ENCODE measurements at places on chromosomes 3 and 15.

DNA sequence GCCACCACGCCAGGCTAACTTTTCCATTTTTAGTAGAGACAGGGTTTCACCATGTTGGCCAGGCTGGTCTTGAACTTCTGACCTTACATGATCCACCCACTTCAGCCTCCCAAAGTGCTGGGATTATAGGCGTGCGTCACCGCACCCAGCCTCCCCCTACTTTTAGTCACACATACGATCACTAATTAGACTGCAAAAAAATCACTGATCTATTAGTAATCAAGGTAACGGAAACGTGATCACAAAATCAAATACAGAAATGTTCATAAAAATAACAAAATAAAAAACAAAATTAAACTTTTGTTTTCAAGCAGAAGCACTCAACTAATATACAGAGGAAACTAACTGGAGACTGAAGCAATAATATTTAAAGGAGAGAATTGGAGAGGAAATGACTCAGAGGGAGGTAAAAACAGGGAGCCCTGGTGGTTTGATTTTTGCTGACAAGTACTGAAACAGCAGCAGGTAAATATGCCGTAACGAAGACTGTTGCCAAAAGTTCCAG lies 4.6 kb downstream of the WDR53 start:
- no peak for DNase-seq

DNA sequence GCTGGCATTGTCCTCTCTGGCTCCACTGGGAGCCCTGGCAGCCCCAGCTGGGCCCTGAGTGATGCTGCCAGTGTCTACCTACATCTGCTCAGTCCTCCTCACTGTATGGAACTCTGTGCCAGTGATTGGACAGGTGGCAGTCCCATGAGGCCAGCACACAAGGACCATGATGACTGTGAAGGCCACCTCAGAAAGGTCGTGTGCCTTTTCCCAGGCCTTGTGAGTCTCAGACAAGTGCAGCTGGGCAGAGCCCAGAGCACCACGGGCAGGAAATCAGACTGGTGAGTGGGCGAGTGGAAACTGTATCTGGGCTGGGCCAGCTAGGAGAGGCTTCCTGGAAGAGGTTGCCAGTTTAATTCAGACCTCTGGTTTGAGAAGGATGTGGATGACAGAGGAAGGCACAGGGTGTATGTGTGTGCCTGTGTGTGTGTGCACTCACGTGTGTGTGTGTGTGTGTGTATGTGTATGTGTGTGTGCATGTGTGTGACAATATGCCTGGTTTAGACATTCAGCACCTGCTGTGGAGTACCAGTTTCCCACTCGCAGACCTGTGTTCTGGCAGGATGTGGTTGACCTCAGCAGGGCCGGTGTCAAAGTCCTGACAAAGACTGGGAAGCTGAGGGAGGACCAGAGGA lies 7.0 kb downstream of the MAPKAPK3 start:
- DNase-seq = no peak

GRCh38 chr3:33831053-33831452 lies 32.6 kb downstream of the PDCD6IP start:
- DNase-seq = no peak

DNA sequence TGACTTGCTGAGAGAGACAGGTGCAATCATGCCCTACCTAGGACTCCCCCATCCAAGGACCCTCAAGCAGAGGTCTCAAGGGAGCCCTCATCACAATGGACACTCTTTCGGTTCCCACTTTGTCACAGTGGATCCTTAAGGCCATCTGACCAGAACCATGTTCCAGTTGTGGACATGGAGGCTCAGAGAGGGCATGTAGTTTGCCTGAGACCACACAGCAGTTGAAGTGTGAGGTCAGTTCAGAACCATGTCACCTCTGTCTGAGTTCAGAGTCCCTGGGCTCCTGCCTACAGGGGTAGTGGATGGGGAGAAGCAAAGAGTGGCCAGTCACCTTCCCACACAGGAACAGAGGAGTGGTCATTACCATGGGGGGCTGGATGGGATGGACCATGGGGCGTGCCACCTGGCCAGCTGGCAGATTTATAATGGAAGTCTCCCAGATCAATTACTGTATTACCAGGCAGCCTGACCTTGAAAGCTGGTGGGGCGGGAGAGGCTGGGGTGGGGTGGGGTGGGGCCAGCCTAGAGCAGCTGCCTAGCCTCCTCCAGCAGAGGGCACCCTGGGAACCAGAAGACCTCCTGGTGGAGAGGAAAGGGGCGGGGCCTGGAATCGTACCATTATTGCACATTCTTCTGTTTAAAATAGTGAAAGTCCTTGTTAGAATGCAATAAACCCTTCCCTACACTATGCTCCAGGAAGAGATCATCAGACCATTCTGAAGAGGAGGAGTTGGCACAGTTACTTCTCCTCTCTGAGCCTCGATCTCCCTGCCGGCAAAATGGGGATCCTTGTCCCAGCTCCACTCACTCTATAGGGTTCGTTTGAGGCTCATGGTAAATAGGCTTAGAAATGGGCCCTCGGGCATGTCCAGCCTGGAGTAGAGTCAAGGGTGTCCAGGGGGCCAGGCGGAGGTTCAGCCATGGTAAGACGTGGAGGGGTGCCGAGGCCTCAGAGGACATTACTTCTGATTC lies 26.9 kb upstream of the LINGO1 start:
- DNase-seq = no peak

- DNase-seq = no peak
Observed at GRCh38 chr3:43062564-43063040, 43.3 kb downstream of the POMGNT2 start.

- no peak for DNase-seq
Observed at GRCh38 chr3:117910820-117911521, 1123.7 kb downstream of the IGSF11 start.

DNA sequence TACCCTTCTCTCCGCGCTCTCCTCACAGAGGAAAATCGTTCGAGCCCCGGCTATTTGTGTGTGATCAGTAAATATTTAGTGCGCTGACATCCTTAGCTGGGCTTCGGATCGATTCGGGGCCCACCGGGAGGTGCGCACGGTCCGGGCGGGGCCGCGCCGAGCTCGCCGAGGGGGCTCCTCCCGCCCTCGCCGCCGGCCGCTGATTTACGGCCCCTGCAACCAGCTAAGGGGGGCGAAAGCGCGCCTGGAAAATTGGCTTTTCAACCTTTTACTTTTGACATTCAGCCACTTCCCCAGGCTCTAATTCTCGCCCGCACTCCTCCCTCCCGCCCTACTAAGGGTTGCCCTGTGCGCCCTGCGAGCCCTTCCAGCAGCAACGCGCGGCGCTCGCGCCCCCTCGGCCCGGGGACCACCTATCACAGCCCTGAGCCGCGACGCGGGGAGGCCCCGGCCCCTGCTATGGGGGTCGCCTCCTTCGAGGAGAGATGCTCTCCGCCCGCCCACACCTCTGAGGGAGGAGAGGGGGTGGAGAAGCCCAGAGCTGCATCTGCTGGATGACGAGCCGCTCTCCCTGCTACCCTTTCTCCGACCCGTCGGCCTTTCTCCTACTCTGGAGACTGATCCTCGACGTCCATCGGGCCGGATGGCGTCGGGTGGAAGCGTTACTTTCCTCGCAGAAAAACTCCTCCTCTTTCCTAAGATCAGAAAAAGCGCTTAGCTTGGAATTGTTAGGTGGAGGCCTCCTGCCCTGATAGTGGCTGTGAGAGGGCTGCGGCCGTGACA lies 7.8 kb upstream of the NR2F2 start:
- DNase-seq = no peak

Measured in activated CD8-positive, alpha-beta memory T cell treated with anti-CD3 and anti-CD28 coated beads for 1 hour (primary cell).